Kidney tubule cell (primary cell): ENCODE measurements at places on chromosomes 6 and 20.

- no peak for DNase-seq
These were observed 72.4 kb upstream of the SIRPA start for GRCh38 chr20:1822564-1823449.

DNA sequence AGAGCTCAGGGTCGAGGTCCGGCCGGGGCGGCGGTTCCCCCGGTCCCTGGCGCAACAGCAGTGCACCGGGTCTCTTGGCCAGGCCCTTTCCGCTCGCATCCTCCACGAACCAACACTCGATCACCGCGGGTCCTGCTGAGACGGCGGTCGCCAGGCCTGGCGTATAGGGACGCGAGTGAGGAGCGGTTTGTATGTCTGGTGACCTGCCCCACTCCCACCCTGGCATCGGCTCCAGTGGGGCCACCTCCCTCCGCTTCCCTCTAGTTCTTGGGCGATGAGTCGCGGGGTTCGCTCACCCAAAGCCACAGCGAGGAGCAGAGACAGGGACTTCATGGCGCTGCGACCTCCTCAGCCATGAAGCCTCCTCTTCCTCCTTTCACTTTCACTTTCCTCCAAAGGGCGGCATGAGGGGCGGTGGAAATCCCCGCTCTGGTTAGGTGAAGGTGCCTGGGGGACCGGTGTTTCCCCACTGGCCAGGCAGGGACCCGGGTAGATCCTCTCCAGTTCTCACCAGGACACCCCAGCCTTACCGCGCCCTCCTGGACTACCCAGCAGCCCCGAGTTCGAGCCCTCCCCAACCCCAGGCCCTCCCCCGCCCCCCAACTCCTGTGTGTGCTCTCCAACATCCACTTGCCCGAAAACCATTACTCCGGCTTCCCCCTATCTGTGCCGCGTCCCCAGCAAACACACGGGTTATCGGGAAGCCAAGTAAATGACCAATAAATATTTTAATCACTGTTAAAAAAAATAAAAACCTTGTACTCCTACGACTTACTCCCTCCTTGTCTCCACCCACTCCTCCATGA lies at the start of gene TAPBP:
Gene TAPBP (minus strand): TSS at position 370 of the 806 bp plus-strand sequence. CDS start 37 bp downstream, at position 333.
- peak; percentile 91 for DNase-seq

- DNase-seq = no peak
These were observed 30.7 kb upstream of the TMX4 start for GRCh38 chr20:8050157-8050837.

DNA sequence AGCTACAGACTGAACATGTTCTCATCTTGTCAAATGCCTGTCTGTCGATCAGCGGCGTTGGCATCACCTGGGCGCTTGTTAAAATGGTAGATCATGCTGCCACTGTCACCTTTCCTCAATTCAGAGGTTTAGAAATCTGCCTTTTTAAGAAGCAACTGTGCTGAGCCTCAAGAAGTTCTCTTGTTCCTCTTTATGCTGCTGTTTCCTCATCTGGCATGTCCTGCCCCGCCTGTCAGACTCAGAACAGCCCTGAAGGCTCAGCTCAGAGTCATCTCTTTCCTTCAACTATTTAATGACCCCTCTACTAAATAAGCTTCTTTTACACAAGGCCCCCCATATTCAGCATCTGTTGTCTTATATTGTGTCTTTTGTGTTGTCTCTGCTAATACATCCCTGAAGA lies 368.2 kb downstream of the EPM2A start:
- no peak for DNase-seq

DNA sequence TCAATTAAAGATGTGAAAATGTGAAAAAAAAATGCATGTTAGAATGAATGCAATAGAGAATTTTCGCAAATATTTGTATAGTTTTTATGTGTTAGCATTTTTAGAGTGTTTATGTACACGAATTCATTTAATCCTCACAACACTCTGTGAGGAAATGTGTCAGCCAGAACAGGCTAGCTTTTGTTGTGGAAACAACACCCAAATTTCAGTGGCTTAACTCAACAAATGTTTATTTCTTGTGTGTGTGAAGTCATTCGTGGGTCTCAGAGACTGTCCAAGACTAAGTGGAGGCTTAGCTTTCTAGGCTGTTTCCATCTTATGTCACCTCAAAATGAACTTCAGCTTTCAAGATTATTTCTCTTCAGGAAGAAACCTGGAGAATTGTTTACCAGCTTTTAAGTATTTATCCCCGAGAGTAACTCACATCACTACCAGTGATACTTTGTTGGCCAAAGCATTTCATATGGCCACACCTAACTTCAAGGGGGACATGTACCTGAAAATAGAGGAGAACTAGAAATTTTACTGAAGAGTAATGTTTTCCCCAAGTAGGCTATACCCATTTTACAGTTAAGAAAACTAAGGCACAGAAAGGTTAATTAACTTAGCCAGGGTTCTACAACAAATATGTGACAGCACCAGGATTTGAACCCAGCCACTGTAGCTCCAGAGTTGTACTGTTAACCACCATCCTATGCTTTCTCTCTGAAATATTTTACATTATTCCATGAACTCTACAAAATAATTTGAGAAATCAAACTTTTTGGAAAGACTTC lies 306.1 kb downstream of the QKI start:
- DNase-seq = no peak

GRCh38 chr6:31720196-31720770 lies 1.3 kb downstream of the LY6G6C start:
- no peak for DNase-seq

DNA sequence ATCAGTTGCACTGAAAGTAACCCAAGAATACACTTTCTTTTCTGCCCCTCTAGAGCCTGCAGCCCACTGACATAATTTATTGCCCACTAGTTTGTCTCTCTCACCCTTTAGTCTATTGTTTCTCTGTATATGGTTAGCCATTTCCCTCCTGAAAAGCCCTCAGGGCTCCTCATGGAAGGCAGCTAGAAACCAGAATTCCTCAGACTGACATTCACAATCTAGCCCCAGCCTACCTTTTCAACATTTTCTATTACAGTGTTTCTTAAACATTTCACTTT lies 21.4 kb upstream of the PAQR8 start:
- DNase-seq = no peak

GRCh38 chr20:44489931-44490330 lies 14.3 kb downstream of the TTPAL start:
- DNase-seq = no peak

- DNase-seq = peak; percentile 45
These were observed 103.5 kb downstream of the LAMP5 start for GRCh38 chr20:9617940-9618339.

DNA sequence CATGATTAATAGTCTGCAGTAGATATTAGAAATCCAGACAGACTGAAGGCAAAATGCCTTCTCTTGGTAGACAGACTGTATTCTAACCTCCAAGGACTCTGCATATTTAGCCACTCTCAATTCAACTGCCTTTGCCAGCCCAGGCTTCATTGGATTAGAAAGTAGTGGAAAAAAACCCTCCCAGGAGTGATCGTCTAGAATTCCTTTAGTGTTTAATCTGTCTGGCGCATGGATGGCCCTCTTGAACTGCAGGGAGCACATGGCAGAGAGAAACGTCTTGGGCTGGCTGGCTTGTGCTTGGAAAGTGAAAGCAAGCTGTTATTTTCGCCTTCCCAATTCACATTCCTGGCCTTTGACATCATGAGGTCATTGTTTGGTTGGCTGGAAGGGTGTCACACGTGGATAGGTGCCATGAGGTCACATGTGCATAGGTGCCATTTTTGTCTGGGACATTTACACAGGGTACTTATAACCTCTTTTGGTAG lies 30.9 kb upstream of the NEDD9 start:
- DNase-seq = peak; percentile 97

DNA sequence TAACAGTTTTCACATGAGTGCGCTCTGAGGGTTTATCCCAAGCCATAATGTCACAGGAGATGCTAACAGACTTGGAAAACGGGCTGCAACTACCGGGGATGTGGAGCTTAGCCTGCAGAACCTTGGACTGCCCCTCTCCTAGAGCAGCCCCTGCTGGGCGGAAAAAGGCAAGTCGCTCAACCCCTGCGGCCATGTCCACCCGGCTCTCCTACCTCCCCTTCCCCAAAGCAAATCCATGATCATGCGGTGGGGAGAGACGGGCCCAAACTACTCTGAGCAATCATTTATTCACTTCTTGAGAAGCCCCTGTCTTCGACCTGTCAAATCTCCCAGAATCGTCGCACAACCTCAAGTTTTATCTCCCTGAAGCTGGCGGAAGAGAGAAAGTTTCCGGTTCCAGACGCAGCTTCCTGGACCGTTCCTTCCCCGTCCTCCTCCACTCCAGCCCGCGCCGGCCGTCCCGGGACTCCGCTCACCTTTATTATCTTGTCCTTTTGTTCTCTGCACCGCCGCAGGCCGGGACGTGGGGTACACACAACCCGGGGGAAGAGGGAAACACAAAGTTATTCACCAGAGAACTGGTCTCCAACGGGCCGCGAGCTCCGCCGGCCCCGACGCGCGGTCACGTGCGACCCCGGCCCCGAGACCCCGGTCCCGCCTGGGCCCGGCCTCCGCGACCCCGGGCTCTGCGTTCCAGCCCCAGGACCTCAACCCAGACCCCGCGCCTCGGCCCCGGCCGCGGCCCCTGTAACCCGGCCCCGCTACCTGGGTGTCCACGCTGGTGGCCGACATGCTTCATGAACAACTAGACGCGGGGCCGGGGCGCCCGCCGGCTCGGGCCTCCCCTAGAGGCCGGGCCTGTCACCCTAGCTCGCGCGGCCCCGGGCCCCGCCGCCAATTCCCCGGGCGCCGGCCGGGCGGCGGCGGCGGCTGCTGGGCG lies 560 bp downstream of the YTHDF1 start:
- DNase-seq = peak; percentile 64

DNA sequence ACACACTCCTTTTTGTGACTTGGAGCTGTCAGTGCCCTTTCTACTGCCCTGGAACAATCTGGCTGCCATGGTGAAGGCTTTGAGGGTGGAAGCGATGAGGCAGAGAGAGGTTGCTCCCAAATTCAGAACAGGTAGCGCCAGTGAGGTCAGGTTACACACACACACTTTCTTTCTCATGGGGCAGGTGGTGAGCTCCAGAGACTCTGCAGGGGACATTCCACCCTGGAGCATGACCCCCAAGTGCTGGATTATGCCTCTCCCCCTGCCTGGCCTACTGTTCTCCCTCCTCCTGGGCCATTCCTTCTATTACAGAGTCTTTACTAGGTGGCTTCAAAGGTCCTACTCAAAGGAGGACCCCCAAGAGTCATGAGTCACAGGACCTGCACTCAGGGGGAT lies 98.0 kb downstream of the EYA2 start:
- no peak for DNase-seq

DNA sequence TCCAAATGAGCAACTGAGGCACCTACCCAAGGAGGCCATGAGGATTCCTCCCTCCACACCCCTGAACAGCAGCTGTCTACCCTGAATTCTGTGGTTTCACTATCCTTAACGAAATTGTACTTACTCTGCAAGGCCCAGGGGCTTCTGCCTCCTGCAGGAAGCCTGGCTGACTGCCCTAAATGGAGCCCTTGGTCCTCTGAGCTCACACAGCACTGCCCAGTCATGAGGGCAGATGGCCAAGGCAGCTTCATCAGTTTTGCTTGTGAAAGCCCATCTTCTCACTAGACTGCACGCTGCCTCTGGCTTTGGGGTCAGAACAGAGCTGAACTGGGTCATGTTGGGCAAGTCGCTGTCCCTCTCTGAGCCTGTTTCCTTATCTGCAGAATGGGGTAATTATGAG lies 26.4 kb upstream of the SIRPA start:
- peak; percentile 48 for DNase-seq

GRCh38 chr6:42604150-42604549 lies 40.3 kb downstream of the UBR2 start:
- DNase-seq = no peak
